Daoy (cell line): ENCODE measurements at places on chromosomes 6 and 20.

GRCh38 chr6:129469070-129469662 lies 240.8 kb downstream of the ARHGAP18 start:
- no peak for DNase-seq

DNA sequence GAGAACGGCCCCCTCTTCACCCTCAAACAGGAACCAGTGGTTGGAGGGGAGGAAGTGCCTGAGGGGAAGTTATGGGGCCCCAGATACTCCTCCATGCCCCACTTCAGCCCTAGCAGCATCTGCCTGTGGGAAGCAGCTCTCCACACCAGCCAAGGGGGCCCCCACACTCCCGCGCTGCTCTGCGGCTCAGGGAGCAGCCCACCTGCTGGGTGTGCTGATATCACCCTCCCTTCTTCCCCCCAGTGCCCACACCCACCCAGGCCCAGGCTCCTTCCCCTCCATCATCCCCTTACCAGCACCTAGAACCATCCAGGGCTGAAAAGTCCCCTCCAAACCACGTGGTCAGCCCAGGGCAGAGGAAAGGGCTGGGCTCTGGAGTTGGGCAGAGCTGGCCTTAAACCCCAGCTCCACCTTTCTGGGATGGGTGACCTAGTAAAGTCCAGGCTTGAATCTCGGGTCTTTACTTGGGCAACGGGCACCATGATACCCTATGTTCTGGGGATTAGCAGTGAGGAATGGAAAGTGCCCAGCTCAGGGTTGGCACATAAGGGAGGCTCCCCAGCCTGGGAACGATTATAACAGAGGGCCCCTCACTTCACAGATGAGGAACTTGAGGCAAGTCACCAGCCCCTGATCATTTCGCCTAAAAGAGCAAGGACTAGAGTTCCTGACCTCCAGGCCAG lies 663 bp downstream of the LST1 start:
- DNase-seq = no peak

GRCh38 chr6:29758761-29759160 lies 35.5 kb downstream of the HLA-F start:
- DNase-seq = no peak

DNA sequence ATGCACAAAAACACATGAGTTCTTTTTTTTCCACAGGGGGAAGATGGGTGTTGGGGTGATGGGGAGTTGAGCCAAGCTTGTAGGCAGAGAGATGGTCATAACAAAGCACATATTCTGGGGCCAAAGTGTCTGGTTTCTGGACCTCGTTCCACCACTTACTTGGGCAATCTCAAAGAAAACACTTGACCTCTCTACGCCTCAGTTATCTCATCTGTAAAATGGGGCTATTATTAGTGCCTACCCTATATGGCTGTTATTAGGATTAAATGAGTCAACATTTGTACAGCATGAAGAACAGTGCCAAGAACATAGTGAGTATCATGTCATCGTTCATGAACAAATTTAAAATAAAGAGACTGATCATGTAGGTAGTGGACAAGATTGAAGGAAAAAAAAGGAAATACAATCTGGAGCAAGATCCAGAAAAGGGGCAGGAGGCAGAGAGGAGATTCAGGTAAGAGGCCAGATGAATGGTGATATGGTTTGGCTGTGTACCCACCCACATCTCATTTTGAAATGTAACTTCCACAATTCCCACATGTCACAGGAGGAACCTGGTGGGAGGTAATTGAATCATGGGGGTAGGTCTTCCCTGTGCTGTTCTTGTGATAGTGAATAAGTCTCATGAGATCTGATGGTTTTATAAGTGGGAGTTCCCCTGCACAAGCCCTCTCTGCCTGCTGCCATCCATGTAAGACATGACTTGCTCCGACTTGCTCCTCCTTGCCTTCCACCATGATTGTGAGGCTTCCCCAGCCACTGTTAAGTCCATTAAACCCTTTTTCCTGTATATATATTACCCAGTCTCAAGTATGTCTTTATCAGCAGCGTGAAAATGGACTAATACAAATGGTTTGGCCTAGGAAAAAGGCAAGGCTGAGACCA lies 14.2 kb downstream of the EEF1E1 start:
- no peak for DNase-seq

- no peak for DNase-seq
Measured at GRCh38 chr20:59165396-59165795, 1.8 kb downstream of the ZNF831 start.

GRCh38 chr6:72324591-72324990 lies 297.3 kb upstream of the KCNQ5 start:
- DNase-seq = no peak

DNA sequence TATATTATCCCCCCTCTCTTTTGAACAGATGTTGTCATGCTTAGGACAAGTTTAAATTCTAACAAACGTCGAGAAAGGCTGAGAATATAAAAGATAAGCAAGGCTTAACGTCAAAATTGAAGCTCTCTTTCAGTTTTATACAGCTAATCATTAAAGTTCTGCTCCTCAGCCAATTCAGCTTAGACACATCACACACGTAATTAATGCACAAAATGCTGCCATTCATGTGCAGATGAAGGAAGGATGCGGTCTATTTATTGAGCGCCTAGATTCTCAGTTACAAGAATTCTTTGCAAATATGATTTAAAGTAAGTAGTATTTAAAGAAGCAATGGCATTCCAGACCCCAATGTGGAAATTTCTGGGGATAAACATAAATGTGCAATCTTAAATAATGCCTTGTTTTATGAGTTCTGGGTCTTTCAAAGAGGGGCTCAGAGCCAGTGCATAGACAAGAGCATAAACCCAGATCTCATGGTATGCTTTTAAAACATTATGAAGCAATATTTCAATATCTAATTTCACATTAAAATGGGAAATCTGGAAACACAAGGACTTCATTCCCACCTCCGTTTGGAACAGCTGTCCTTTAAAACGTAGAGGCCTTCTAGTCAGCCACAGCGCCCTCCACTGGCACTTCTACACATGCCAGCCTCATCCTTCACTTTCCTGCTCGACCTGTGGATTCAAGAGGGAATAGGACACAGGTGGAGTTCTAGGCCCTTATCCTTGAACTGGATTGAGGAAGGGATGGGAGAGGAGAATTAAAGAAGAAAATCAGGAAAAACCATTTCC lies 85.8 kb downstream of the LYRM4 start:
- peak; percentile 27 for DNase-seq
